ENCODE measurements at places on chromosomes 3 and 15. TPM values are rescaled to one million over a fixed set of nuclear protein-coding genes. Genes with fewer than 3 reads are reported as not detected.

The HIGD2B gene
- not detected for polyA plus RNA-seq

The SLC6A20 gene
- 0.37 TPM for polyA plus RNA-seq

- DNase-seq, result no peak
These were observed 706.6 kb downstream of the SI start for GRCh38 chr3:164371681-164372080.

- DNase-seq, result peak; percentile 39
These were observed at the start of gene TLR9 for GRCh38 chr3:52225452-52226228. Gene TLR9, minus strand, starts transcription at chr3:52225645. Its CDS starts 116 bp downstream, at chr3:52225529.

DNA sequence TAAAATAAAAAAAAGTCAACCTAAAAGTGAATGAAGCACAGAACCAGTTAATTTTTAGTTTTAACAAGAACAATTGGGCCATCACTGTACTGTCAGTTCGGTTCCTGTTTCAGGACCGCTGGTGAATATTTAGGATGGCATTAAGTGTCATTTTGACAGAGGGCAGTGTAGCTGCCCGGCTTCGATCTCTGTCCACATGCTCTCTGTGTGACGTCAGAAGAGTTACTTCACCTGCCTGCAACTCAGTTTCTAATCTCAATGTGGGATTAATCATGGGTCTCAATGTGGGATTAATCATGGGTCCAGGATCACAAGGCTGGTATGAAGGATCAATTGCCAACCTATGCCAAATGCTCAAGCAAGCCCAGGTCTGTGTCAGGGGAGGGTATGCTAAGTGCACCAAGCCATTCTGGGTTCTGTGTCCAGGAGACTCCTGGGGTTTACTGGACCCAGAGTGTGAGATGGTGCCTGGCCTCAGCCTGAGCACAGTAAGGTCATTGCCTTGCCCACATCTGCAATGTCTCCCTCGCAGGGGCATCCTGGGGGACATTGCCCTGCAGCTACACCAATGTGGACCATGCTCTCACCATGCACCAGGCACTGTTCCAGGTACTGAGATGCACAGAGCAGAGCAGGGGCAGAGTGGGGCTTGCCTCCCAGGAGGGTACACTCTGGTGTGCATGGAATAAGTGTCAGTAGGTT lies 8.1 kb downstream of the GABRA5 start:
- DNase-seq, result no peak

Measured in psoas muscle (tissue), 8 donors.